ENCODE measurements at places on chromosomes 5 and 9. TPM values are rescaled to one million over a fixed set of nuclear protein-coding genes. Genes with fewer than 3 reads are reported as not detected.
A peak's percentile ranks its signal among the peaks of the same experiment; 100 is the strongest.

Gene FBP2
- total RNA-seq, result not detected

Gene FLT4
- 20.9 TPM for total RNA-seq

Gene PCDHGC3
- 78.3 TPM for total RNA-seq

Gene CENPH
- total RNA-seq, result 3.9 TPM

Gene KIF12
- total RNA-seq, result not detected

Gene PCDHA9
- total RNA-seq, result 0.25 TPM

- H3K36me3 ChIP-seq, result no peaks in the 10 kb centered on the region
- H3K27me3 ChIP-seq, result no peaks in the 10 kb centered on the region
- DNase-seq, result no peak
- no peak overlapping the region for H3K4me3 ChIP-seq
- H3K27ac ChIP-seq, result no peak overlapping the region
Measured at GRCh38 chr5:68490406-68490805, 274.9 kb downstream of the PIK3R1 start.

DNA sequence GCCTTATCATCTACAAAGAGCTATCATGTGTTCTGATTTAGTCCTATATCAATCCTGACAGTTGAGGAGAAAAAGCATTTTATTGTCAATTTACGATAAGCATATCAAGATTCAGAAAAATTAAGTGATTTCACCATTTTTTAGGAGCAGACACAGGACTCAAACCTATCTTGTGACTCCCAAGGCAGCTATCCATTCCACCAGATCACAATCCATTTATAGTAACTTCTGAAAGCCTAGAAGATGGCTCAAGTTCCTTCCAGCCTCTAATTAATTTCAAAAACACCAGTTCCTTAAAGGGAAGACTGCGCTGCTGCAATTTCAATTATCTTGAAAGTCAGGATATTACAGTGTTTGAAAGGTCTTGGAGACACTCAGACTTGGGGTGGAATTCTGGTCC, 114.3 kb downstream of the EPB41L4A start:
- DNase-seq, result no peak
- no peaks in the 10 kb centered on the region for H3K36me3 ChIP-seq
- no peaks in the 10 kb centered on the region for H3K4me1 ChIP-seq
- no peak overlapping the region for H3K4me3 ChIP-seq

GRCh38 chr5:134141331-134142050, 27.0 kb downstream of the TCF7 start:
- DNase-seq, result peak; percentile 79
- no peak overlapping the region for H3K27ac ChIP-seq
- H3K4me3 ChIP-seq, result no peak overlapping the region
- no peaks in the 10 kb centered on the region for H3K27me3 ChIP-seq
- H3K36me3 ChIP-seq, result peaks cover 15% of the 10 kb centered on the region

DNA sequence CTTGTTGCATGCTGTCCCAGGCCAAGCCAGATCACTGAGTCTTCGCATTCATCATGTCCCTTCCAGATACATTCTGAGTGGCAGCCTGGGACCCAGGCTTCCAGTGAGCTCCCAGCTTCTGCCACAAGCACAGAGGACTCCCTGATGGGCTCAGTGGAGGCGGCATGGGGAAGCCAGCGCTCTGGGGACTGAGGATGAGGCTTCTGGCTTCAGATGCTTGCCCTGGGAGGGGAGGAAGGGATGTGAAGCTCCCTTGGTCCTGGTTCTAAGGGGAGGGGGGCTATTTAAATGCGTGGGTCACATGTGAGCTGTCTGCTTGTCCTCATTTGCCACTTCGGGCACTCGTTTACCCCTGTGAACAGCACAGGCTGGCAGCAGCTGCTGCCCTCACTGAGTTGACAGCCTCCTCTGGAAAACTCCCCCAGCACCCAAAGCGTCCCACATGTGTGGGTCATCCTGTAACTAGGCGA, 174.0 kb downstream of the NR3C1 start:
- no peaks in the 10 kb centered on the region for H3K27me3 ChIP-seq
- no peak overlapping the region for H3K4me3 ChIP-seq
- H3K4me1 ChIP-seq, result peaks cover 9% of the 10 kb centered on the region
- no peak for DNase-seq
- no peaks in the 10 kb centered on the region for H3K36me3 ChIP-seq

DNA sequence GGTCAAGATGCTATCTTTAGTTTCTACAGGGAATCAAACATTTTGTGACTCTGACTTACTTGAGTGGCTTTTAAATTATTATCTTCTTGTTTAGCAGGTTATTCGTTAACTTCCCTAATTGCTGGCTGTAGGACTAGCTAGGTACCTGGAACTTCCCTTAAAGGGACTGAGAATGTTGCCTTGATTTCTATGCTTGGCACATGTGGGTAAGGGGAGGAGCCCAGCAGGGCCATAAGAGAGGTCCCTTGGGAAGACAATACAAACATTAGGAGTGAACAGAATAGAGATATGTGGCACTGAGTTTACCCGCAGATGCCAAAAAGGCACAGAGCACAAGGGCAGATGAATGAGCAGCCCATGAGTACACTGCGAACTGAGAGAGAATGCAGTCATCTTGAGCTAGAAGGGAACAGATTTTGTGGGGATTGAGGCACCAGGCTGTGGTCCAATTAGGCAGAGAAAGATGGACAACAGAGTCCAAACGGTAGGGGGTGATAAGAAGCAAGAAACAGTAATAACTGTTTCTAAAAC, 9.8 kb downstream of the CKMT2 start:
- H3K4me3 ChIP-seq, result no peak overlapping the region
- H3K27ac ChIP-seq, result no peak overlapping the region
- H3K4me1 ChIP-seq, result peaks cover 35% of the 10 kb centered on the region
- no peak for DNase-seq
- H3K36me3 ChIP-seq, result no peaks in the 10 kb centered on the region
- H3K27me3 ChIP-seq, result no peaks in the 10 kb centered on the region

DNA sequence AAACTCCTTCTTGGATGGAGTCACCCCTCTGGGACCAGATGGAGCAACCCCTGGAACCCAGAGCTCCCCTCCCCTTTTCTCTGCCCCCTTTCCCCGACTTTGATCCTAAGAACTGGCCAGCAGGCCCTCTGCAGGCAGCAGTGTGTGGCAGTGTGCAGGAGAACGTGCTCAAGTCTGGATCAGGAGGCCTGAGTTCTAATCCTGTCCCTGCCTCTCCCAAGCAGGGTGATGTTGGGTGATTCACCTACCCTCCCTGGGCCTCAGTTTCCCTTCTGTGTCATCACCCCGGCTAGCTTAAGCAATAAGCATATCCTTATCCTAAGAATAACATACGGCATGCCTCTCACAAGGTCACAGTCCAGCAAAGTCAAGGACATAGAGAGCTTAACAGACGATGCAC, 67.6 kb downstream of the C9orf50 start:
- H3K27me3 ChIP-seq, result no peaks in the 10 kb centered on the region
- H3K4me1 ChIP-seq, result peaks cover 23% of the 10 kb centered on the region
- H3K27ac ChIP-seq, result no peak overlapping the region
- no peak overlapping the region for H3K4me3 ChIP-seq

DNA sequence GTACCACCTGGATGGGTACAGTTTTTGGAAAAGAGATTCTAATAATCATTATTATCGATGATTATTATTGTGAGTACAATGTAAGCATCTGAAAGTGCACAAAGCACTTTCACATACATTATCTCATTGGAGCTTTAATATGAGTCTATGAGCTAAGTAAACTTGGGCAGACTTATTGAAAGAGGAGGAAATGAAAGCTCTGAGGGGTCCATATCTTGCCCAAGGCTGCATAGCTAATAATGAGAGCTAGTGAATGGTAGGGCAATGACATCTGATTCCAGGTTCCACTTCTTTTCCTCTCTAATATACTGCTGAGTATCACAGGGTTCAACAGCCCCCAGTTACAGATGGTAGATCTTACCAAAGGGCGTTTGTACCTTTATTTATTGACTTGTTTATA, 26.1 kb downstream of the TIMD4 start:
- no peak for DNase-seq
- H3K27ac ChIP-seq, result no peak overlapping the region
- H3K4me1 ChIP-seq, result no peaks in the 10 kb centered on the region
- no peaks in the 10 kb centered on the region for H3K27me3 ChIP-seq
- H3K4me3 ChIP-seq, result no peak overlapping the region
- no peaks in the 10 kb centered on the region for H3K36me3 ChIP-seq

DNA sequence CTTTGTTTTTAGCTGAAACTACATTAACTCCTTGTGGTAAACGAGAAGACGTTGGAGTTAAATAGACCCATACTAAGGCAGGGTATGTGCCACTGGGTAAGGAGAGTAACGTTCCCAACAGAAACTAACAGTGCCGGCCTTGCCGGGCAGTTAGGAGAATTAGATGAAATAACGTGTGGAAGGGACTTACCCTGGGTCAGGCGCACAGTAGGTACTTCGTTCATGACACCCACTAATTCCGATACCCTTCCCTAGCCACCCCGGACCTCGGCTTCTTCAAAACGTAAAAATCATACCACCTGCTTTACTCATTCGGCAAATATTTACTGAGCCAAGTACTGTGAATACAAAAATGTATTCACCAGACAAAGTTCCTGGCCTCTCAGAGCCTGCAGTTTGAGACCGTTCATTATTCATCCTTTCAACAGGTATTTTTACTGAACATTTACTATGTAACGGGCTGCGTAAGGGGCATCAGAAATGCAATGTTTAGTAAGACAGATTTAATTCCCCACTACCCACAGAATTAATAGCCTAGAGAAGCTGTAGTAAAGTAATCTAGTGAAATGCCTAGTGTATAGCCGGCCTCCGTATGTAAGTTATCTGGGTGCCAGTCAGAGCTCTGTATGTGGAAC, 3.2 kb upstream of the SMIM23 start:
- H3K27me3 ChIP-seq, result no peaks in the 10 kb centered on the region
- H3K27ac ChIP-seq, result no peak overlapping the region
- DNase-seq, result no peak
- no peaks in the 10 kb centered on the region for H3K4me1 ChIP-seq
- H3K36me3 ChIP-seq, result no peaks in the 10 kb centered on the region

- no peak overlapping the region for H3K27ac ChIP-seq
- no peaks in the 10 kb centered on the region for H3K36me3 ChIP-seq
- no peak overlapping the region for H3K4me3 ChIP-seq
- H3K27me3 ChIP-seq, result no peaks in the 10 kb centered on the region
- DNase-seq, result no peak
Measured at GRCh38 chr5:36728697-36729543, 122.5 kb downstream of the SLC1A3 start.

DNA sequence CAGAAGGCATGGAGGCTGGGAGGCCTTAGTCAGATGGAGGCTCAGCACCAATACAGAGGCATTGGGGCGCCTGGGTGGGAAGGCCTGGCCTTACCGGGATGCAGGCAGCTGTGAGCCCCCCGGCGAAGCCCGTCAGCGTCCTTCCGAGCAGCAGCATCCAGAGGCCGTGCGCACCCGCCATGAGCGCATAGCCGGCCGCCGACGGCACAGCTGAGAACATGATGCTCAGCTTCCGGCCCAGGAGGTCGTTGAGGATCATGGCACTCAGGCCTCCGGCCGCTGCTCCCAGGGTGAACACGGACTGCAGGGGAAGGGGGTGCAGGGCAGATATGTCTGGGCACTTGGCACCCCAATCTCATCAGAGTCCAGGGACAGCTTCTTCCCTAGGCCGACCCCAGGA, 2.0 kb downstream of the SLC2A6 start:
- H3K36me3 ChIP-seq, result no peaks in the 10 kb centered on the region
- no peak for DNase-seq
- no peaks in the 10 kb centered on the region for H3K27me3 ChIP-seq
- no peak overlapping the region for H3K27ac ChIP-seq
- no peak overlapping the region for H3K4me3 ChIP-seq
- peaks cover 16% of the 10 kb centered on the region for H3K4me1 ChIP-seq

DNA sequence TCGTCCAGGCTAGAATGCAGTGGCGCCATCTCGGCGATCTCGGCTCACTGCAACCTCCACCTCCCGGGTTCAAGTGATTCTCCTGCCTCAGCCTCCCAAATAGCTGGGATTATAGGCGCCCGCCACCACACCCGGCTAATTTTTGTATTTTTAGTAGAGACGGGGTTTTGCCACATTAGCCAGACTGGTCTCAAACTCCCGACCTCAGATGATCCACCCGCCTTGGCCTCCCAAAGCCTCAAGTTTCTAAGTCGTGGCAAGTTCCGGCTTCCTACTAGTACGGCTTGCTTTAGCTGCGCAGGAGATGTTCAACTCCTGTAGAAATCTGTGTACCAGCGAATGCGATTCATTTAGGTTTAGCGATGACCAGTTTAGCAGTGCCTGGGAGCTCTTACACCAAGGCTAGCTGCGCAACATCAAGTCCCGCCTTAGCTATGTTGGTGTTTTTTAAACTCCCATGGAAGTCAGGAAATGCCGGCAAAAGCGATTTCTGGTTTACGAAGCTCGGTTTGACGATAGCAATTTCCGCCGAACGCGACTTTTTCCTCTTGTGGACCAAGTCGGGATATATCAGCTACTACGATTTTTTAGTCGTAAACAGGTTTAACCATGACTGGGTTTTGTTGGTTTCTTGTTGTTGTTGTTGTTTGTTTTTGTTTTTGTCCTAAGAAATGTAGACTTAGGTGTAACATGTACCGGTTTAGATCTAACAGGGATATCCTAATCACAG, 46.4 kb downstream of the ANXA2R start:
- H3K27me3 ChIP-seq, result no peaks in the 10 kb centered on the region
- H3K4me3 ChIP-seq, result peak overlapping the region; percentile 29
- H3K36me3 ChIP-seq, result no peaks in the 10 kb centered on the region
- H3K27ac ChIP-seq, result peak overlapping the region; percentile 89
- no peak for DNase-seq

DNA sequence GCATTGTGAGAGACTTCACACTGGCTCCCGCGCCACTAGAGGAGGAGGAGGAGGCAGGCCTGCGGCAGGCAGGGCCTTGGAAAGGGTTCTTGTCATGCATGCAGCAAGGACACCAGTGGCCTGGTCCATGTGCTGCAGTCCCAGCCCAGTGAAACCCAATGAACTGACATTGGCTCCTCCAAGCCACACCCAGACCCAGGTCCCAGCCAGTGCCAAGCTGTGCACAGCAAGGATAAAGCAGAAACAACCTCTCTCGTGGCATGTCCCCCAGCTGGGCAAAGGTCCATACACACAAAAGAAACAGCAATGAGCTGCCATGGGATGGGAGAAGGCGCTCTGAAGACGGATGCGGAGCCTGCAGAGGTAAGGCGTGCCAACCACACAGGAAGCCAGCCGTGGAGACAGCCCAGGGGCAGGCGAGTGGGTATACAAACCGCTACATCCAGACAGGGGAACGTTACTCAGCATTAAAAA, 89.2 kb downstream of the SEMA4D start:
- H3K36me3 ChIP-seq, result peaks cover 5% of the 10 kb centered on the region
- DNase-seq, result no peak
- no peaks in the 10 kb centered on the region for H3K27me3 ChIP-seq
- no peaks in the 10 kb centered on the region for H3K4me1 ChIP-seq
- no peak overlapping the region for H3K27ac ChIP-seq

DNA sequence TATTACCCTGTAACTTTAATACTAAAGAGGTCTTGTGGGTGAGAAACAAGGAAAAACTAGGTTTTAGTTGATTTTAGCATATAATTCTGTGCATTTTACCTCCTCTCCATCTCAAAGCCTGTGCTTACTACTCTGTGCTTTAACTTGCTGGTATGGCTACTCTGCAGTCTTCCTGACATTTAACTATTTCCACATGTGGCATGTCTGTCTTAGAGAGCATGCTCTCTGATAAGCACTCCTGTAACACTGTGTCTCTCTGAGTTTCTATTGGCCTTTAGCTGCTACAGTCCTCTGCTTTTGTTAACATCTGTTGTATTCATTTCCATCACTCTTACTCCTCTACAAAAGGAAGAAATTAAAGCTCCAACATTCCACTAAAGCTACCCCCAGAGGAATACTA, 418.3 kb downstream of the RAB3C start:
- DNase-seq, result no peak
- H3K4me3 ChIP-seq, result no peak overlapping the region
- H3K36me3 ChIP-seq, result no peaks in the 10 kb centered on the region
- no peak overlapping the region for H3K27ac ChIP-seq
- peaks cover 15% of the 10 kb centered on the region for H3K4me1 ChIP-seq
